ENCODE measurements at places on chromosomes 5 and 9.

GRCh38 chr5:119537704-119538103, 85.4 kb downstream of the HSD17B4 start:
- no peak for DNase-seq

- DNase-seq = no peak
Observed at GRCh38 chr5:170337045-170337733, 39.6 kb upstream of the LCP2 start.

- no peak for DNase-seq
Observed at GRCh38 chr5:179504191-179504590, 46.2 kb upstream of the RUFY1 start.

- no peak for DNase-seq
Observed at GRCh38 chr5:171861381-171861780, 75.8 kb downstream of the SMIM23 start.

GRCh38 chr5:74616236-74617146, 24.0 kb downstream of the ENC1 start:
- no peak for DNase-seq

- peak; percentile 85 for DNase-seq
Observed at GRCh38 chr9:214648-215493, at the start of gene DOCK8. DOCK8 (plus strand) TSS chr9:214865; CDS start chr9:214977, 112 bp downstream.

GRCh38 chr5:147658293-147658932, 124.1 kb downstream of the JAKMIP2 start:
- no peak for DNase-seq

DNA sequence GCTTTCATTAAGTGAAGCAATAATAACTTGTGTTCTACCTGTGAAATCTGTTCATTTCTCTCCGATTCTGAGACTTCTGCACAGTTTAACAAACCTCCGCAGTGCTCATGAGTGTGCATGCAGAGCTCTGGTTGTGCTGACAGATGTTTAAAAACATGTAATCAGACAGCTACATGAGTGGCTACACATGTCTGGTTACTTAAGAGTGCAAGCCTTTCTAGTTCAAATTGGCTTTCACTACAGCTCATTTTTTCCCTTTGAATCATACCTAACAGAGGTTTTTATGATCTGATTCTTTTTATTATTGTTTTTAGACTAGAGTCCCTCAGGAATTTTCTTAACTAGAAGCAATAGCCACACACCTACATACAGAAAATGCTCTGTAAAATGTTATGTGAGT, 310.2 kb downstream of the ARRDC3 start:
- no peak for DNase-seq

DNA sequence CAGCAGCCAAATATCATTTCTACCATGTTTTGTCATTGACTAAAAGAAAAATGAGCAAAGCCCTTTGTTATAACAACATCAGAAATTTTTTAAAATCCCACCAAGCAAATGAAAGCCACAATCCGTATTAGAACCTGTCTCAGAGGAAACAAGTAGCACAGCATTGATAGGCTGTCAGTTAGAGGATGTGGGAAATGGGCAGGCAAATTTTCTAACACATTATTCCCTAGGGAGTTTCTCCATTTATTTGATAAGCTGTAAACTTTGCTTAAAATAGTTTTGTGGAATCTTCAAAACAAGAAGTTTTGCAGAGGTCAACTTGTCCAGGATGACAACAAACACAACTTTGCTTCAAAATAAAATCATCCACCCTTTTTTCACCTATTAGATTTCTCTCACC, 53.6 kb upstream of the APC start:
- DNase-seq = no peak

DNA sequence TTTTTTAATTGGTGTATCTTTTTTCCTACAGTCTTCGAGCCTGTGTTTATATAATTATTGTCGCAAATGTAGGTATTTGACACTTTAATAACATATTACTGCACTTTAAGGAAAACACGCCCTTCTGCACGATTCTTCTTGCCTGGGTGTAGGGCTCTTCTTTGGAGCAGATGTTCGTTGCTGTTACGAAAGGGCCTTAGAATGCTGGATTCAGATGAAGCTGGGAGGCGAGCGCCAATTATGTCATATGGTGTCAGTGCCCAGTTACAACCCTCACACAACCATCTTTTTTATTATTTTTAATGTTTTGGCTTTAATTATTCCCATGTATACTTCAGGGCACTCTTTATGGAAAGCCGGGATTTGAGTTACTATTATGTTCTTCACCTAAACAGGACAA, 553.0 kb downstream of the EBF1 start:
- DNase-seq = no peak

DNA sequence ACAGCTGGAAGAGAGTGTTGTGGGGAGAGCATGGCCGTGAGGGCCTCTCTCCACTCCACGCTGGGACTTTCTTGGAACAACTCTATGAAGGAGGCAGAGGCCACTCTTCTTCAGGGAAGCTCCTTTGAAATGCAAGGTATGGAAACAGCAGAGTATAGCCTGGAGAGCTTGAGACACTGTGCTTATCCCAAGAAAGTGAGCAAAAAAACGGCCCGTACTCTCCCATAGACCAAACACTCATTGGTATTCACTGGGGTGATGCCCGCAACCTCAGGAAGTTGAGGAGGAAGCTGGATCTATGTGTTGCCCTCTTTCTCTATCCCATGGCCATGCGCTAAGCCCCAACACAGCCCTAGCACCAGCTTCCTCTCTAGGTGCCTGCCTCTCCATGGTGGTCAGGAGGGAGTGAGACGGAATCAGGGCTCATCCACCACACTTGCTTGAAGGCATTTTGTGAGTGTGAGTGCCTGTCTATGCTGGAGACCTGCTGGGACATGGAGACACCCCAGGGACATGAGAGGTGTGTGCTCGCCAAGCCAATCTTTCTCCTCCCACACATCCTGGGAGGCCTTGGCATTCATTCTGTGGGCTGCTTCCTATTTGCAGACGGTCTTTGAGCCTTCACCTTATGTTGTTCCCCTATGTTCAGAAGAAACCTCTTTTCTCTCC, 616.6 kb downstream of the IRX1 start:
- no peak for DNase-seq

DNA sequence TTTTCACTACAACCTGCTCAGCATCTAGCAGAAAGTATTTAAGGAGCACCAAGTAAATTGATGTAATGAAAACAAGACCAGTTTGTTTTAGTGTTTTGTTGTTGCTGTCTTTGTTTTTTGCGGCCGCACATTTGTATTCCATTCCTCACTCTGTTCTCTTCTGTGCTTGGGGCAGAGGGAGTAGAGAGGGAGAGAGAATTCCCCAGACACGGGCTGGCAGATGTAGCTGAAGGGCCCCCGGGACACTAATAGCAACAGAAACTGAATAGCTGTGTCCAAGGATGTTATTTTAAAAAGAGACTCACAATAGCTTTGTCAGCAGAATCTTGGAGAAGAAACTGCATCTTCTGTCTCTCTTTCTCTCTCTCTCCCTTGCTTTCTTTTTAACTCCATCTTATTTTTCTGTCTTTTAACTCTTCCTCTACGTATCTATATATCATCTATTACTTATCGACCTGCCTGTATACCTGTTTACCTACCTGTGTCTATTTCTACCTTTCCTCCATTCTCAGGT, 145.3 kb downstream of the PAPPA start:
- DNase-seq = no peak

GRCh38 chr5:108430931-108431608, 49.2 kb upstream of the FBXL17 start:
- no peak for DNase-seq

- DNase-seq = no peak
Observed at GRCh38 chr9:129509533-129509928, 111.4 kb downstream of the C9orf50 start.

DNA sequence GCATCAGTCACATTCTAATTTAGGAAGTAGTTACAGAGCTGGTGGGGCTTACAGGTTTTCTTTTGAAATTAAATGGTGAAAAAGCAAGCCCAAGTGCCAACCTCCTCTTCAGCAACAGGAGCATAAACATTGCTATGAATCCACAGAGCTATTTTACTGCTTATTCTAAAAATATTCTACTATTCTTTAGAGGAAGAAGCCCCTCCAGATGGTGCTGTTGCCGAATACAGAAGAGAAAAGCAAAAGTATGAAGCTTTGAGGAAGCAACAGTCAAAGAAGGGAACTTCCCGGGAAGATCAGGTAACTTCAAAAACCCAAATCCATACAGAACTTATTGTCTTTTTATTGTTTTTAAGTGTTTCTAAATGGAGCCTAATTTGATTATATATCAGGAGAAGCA, 202.8 kb downstream of the CWC27 start:
- no peak for DNase-seq

GRCh38 chr9:106072421-106072820, 378.1 kb downstream of the TMEM38B start:
- no peak for DNase-seq

GRCh38 chr9:21154018-21154608, 12.3 kb downstream of the IFNA21 start:
- no peak for DNase-seq

- peak; percentile 39 for DNase-seq
Observed at GRCh38 chr5:98793223-98793622, 19.8 kb downstream of the RGMB start.

- no peak for DNase-seq
Observed at GRCh38 chr9:88990041-88990728, 1.1 kb upstream of the S1PR3 start.

DNA sequence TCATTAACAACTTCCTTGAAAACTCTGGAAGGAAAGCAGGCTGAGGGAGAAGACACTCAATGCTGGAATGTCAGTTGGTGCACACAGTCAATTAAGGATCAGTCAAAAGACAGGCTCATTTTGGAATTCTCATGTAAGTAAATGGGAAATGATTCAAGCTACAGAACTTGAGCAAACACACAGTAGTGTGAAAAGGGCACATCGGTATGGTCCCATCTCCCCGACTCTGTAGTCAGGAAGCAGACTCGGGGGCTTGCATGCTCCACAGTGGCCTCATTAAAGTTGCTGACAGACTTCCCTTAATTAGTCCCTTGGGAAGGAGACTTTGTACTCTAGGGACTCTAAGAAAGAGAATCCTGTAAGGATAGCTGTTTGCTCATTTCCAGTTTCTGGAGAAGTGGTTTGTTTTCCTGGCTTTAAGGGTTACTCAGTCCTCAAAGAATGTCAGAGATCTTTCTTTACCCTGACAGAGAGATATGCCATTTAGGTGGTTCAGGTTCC, 339.2 kb downstream of the ADAMTS6 start:
- no peak for DNase-seq

DNA sequence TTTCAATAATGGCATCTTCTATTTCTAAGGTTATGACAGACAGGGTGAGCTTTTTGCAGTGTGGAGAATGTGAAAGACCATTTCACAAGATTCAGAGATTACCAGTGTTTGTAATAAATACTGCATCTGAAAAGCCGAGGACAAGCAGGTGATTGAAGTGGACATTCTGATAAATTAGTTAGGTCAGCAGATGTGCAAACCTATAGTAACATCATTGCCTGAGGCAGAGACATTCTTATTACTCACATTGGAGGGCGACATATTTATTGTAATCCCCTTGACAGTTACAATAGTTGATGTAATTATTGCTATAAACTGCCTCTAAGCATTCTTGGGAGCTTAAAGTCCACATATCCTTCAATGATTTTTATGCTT, 3.3 kb downstream of the RASGRF2 start:
- DNase-seq = no peak

DNA sequence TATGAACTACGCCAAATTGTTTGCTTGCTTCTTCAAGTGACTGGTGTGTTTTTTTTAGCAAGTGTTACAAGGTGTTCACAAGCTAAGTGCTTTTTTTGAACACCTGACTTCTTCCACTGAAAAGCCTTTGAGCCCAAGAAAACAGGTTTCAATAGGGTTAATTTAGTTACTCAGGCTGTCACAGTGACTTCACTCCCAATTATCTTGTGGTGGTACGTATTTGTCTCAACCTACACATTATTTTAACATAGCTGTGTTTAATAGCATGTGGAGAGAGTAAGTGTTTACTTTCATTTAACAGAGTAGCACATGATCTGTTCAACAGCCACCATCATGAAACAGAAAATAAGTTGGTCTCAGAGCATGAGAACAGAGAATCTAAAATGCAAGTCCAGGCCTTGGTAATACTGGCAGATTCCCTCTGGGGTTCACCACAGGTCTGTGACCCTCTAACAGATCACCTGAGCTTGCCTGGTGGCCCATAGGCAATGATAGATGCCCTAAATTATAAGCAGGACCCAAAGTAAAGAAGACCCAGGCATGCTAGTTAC, 267.7 kb upstream of the SMARCA2 start:
- DNase-seq = no peak

DNA sequence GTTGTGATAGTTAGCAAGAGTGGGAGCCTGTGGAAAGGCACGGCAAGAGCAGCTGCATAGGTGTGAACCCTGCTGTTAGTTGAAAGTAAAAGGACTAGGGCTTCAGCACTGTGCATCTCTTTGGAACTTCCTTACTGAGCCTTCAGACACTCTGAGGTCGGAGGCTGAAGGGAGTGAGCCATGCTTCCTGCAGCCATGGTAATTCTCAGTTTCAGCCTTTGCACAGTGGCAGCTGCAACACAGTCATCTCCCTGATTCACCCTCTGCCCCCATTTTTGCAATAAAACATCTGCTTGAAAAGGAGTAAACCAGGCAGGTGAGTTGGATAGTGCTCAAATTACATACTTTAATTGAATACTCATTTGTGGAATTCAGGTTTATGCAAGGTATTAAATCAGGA, 6.5 kb upstream of the TLE4 start:
- no peak for DNase-seq

DNA sequence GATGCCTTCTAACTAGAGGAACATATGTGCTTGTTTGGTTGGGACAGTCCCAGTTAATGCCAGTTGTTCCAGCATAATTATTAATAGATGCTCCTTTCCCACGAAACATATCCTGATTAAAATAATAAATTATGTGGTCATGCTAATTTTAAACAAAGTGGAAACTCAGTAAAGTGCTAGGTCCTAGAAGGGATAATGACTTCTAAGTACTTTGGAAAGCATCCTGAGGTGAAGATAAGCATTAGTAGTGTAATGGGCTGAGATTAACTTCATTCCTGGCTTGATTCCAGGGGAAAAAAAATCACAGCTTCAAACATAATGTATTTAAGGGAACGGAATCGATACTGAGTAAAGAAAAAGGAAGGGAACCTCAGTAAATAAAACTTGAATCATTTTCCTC, 213.7 kb upstream of the SNX2 start:
- DNase-seq = no peak

DNA sequence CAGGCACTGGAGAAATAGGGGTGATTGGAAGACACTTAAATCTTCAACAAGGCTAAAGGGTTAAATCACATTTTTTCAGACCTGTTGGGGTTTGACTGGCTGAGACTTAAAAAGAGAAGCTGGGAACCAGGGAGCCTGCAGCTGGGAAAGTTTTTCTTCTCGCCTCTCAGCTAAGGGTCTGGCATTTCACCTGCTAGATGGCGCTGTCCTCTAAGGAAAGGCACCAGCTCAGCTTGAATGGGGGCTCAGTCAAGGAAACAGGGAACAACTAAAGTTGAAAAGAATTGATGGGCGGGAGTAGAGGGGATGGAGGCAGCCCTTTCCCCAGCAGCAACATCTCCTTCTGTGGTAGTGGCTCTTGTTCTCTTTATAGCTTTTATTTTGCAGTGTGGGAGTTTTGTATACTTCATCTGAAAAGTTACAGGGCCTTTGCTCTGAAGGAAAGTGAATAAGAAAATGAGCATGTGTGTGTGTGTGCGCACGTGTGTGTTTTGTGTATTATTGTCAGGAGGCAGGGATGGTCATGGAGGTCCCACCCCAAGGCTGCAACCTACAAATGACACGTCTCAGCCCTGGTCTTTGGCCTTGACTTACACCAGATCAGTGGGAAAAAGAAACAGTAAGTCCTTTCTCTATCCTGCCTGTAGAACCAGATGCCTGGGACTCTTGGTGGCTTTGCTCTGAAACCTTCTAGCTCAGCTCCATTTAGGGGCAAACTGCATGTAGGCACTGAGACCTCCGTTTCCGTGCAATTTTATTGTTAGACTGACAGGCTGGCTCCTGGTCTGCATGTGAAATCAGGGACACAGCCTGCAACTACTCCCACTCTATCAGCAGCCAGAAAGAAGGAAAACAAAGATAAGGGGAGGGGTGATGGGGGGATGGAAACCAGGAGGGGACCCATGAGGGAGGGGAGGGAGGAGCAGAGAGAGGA, 316.2 kb upstream of the CLINT1 start:
- DNase-seq = peak; percentile 90
